ENCODE measurements at places on chromosomes 7 and 10. TPM values are rescaled to one million over a fixed set of nuclear protein-coding genes. Genes with fewer than 3 reads are reported as not detected.

KCNH2 gene
- total RNA-seq: 0.22 TPM

PDGFA gene
- 5.0 TPM for total RNA-seq

ITGA8 gene
- total RNA-seq: not detected

POMZP3 gene
- 14.9 TPM for total RNA-seq

DNA sequence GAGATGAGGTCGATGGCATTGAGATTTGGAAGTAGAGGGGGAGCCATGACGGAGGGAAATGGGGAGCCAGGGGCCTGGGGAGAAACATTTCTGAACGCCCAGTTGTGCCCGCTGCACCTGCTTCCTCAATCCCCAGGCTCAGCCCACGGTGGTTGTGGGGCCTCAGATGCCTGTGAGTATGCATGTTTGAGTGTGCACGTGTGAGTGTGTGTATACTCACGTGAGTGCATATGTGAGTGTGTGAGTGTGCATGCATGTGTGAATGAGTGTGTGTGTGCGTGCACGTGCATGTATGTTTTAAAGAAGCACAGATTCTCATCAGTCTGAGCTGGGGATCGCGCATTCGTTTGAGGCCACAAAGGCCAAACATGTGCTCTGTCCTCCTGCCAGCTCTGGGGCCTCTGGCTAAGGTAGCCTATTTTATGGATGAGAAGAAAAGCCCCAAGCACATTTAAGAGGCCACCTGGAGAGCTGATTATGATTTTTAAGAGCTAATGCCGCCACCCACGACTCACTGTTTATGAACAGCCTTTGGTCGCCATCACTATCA, 154.8 kb downstream of the ARHGAP12 start:
- no peaks in the 10 kb centered on the region for H3K36me3 ChIP-seq
- no peak overlapping the region for H3K4me3 ChIP-seq
- no peak overlapping the region for H3K27ac ChIP-seq
- no peaks in the 10 kb centered on the region for H3K4me1 ChIP-seq

GRCh38 chr7:45888185-45888992, at the start of gene IGFBP1:
IGFBP1 (plus strand) TSS chr7:45888488; CDS start chr7:45888653, 165 bp downstream.
- H3K27ac ChIP-seq: no peak within 1 kb of the TSS
- H3K4me1 ChIP-seq: no peaks in the 10 kb centered on the region
- peaks cover 48% of the 10 kb centered on the region for H3K27me3 ChIP-seq
- DNase-seq: no peak
- H3K36me3 ChIP-seq: no peaks in the 10 kb centered on the region

DNA sequence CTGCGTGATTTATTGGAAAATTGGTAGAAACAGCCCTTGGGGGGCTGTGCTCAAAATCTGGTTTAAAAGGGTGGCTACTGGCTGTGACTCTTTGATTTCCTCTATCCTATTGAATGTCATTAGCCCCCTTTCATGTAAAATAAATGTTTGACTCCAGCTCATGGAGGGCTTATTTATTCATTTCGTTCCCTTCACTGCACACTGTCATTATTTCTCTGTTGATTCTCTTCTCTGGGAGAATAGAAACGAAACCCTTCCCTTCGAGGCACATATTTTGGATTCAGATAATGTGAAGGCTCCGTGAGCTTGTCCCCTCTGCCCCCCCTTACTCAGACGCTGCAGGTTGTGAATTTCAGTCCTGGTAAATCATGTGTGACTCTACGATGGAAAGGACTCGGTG, 203.9 kb upstream of the GPR26 start:
- H3K27me3 ChIP-seq: peaks cover 4% of the 10 kb centered on the region
- H3K4me1 ChIP-seq: no peaks in the 10 kb centered on the region
- no peak overlapping the region for H3K27ac ChIP-seq
- no peak for DNase-seq
- no peaks in the 10 kb centered on the region for H3K36me3 ChIP-seq

DNA sequence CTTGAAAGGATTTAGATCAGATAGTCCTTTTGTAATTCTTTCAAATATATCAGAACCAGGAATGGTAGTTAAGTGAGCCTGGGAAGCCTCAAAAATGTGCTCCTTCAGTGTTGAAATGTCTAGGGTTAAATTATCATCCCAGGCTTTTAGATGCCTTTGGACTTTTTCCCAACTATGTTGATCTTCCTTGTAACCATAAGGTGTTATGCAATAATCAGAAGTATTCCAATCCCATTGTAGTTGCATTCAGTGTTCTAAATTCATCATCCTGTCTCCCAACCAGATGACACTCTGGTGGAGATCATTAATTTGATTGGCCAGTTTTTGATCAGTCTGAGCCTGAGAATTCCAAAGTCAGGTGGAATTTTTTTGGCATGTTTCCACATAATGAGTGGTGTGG, 35.1 kb upstream of the AKR1C2 start:
- peaks cover 10% of the 10 kb centered on the region for H3K27me3 ChIP-seq
- peaks cover 12% of the 10 kb centered on the region for H3K36me3 ChIP-seq
- H3K27ac ChIP-seq: no peak overlapping the region
- peaks cover 9% of the 10 kb centered on the region for H3K4me1 ChIP-seq
- no peak overlapping the region for H3K4me3 ChIP-seq

DNA sequence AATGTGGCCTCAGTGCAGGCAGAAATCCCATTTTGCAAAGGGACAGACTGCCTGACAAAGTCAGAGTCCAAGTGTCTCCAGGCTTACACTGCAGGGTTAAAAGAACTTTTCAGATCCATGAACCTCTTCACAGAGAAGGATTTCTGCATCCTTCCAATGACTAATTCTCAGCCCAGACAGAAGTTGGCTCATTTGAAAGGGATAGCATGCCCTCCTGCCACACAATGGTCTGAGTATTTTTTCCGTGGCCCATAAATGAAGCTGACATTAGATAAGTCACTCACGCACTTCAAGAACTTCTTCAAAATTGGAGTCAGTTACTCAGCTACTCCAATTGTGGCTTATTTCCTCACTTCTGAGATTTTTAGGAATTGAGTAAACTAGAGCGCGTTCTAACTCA, 170.2 kb downstream of the PLXNA4 start:
- no peak overlapping the region for H3K4me3 ChIP-seq
- no peak overlapping the region for H3K27ac ChIP-seq
- no peaks in the 10 kb centered on the region for H3K27me3 ChIP-seq
- H3K36me3 ChIP-seq: peaks cover 4% of the 10 kb centered on the region
- DNase-seq: no peak

DNA sequence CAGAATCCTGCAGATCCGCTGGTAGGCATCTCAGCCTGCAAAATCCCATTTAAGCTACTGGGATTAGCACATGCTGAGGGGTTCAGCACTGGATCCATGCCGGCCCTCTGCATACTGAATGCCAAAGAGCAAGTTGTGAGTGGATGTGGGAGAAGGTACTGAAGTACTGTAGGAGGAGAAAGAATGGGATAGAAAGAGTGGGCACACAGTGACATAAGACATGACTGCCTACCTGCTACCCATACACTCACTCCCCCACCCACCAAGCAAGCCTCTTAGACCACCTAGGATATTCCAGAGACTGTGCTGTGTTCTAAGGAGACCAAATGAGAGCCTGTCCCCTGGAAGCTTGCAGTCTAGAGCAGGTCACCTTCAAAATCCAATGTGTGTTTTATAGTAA, 215.9 kb downstream of the FRMD4A start:
- no peaks in the 10 kb centered on the region for H3K36me3 ChIP-seq
- H3K27ac ChIP-seq: no peak overlapping the region
- peaks cover 16% of the 10 kb centered on the region for H3K27me3 ChIP-seq
- DNase-seq: no peak
- no peak overlapping the region for H3K4me3 ChIP-seq

DNA sequence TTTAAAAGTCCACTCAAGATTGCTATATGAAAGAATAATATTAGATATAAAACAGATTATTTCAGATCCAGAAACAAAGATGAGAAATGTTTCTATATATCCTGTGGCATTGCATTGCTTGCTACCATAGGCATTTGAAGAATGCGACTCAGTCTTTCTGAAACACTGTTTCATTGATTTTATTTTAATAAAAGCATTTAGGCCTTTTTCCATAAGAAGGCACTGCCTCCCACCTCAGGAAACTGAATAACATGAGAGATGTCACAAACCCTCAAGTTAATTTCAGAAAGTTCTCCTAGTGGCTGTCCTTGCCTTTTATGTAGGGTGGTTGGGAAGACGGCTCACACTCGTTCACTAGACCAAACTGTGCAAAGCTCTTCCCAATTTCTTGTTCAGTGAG, 23.3 kb downstream of the PRPS1L1 start:
- no peak overlapping the region for H3K4me3 ChIP-seq
- H3K27ac ChIP-seq: no peak overlapping the region
- peaks cover 7% of the 10 kb centered on the region for H3K27me3 ChIP-seq
- DNase-seq: no peak
- H3K36me3 ChIP-seq: peaks cover 6% of the 10 kb centered on the region

DNA sequence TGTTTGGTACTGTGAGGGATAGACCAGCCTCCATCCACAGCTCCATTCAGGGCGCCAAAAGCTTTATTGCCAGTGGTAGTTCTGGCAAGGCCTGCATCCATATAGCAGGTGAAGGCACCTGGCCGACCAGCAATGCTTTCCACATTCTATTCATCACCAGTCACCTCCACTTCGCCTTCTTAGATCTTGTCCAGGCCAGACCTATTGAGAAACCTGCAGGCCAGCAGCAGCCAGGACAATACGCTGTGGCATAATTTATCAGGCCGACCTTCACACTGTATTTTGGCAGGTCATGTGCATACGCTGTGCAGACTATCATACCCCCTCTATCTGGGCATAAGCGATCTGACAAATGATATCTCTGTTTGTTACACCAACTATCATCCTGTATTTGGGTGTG, 15.2 kb upstream of the KNDC1 start:
- H3K4me3 ChIP-seq: peak overlapping the region; percentile 17
- DNase-seq: no peak
- no peak overlapping the region for H3K27ac ChIP-seq
- peaks cover 49% of the 10 kb centered on the region for H3K27me3 ChIP-seq
- peaks cover 2% of the 10 kb centered on the region for H3K4me1 ChIP-seq
- H3K36me3 ChIP-seq: peaks cover 12% of the 10 kb centered on the region

Data from natural killer cell treated with Interleukin-12 subunit alpha and Interleukin-12 subunit beta and Interleukin-15 and Interleukin-18, amount 100 ng/mL, for 72 hours (primary cell).